ENCODE measurements at places on chromosomes 1 and 21. TPM values are rescaled to one million over a fixed set of nuclear protein-coding genes. Genes with fewer than 3 reads are reported as not detected.
A peak's percentile ranks its signal among the peaks of the same experiment; 100 is the strongest.

DNA sequence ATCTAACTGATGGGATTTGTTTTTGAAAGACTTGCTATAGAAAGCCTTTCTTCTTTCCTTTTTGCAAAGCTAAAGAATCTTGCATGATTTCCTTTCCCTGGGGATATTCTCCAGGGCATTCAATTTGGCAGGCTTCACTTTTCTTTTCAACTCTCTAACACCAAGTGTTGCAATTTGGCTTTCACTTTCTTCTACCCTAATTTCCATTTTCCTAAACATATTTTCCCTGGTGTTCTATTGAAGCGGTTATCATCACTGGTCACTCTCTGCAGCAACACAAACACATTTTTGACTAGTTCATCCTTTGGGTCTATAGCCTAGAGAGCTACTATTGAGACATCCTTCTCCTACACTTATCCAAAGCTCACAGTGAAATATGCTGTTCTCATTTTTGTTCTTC lies 424.5 kb downstream of the NEGR1 start:
- no peak for DNase-seq
- no peaks in the 10 kb centered on the region for H3K27me3 ChIP-seq
- H3K4me3 ChIP-seq = no peak overlapping the region
- no peaks in the 10 kb centered on the region for H3K36me3 ChIP-seq
- H3K27ac ChIP-seq = no peak overlapping the region

DNA sequence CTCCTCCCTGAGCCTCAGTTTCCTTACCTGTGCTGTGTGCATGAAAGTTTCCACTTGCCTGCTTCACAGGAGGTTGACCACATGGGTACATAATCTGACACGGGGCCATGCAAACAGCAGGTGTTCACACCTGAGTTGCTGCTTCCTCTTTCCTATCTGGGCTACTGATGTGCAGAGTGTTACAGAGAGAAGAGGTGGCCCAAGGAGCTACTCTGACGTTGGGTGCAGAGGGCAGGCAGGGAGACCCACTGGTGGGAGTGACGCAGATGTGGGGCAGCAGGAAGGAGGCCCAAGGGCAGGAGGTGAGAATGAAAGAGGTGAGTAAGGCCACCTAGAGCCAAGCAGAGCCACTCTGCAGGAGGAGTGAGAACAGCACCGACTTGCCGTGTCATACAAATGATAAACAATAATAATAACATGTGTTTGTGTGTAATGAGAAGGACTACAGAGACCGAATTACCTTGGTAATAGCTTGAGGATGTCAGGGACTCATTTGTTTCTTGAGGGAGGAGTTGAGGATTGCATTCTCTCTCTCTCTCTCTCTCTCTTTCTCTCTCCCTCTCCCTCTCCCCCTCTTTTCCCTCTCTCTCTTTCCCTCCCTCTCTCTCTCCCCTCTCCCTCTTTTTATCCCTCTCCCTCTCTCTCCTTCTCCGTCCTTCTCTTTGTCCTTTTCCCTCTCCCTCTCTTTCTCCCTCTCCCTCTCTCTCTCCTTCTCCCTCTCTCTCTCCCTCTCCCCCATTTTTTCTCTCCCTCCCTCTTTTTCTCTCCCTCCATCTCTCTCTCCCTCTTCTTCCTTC lies 87.4 kb upstream of the IGSF21 start:
- H3K4me1 ChIP-seq = no peaks in the 10 kb centered on the region
- H3K27me3 ChIP-seq = no peaks in the 10 kb centered on the region
- no peak overlapping the region for H3K4me3 ChIP-seq
- no peaks in the 10 kb centered on the region for H3K36me3 ChIP-seq
- DNase-seq = no peak

GRCh38 chr1:201495551-201496295 lies 11.2 kb downstream of the CSRP1 start:
- peaks cover 32% of the 10 kb centered on the region for H3K36me3 ChIP-seq
- H3K4me3 ChIP-seq = peak overlapping the region; percentile 5
- H3K27me3 ChIP-seq = no peaks in the 10 kb centered on the region
- peak; percentile 65 for DNase-seq
- H3K27ac ChIP-seq = peak overlapping the region; percentile 88

- no peak for DNase-seq
- H3K27me3 ChIP-seq = no peaks in the 10 kb centered on the region
- H3K36me3 ChIP-seq = no peaks in the 10 kb centered on the region
- no peak overlapping the region for H3K27ac ChIP-seq
- no peak overlapping the region for H3K4me3 ChIP-seq
Observed at GRCh38 chr1:222275729-222276465, 272.0 kb downstream of the HHIPL2 start.

GRCh38 chr1:41391834-41392527 lies 30.7 kb downstream of the FOXO6 start:
- no peak for DNase-seq
- no peak overlapping the region for H3K4me3 ChIP-seq
- no peak overlapping the region for H3K27ac ChIP-seq
- H3K36me3 ChIP-seq = no peaks in the 10 kb centered on the region
- H3K4me1 ChIP-seq = peaks cover 25% of the 10 kb centered on the region

GRCh38 chr1:45348020-45348419 lies 7.8 kb upstream of the MUTYH start:
- H3K36me3 ChIP-seq = peaks cover 29% of the 10 kb centered on the region
- H3K27me3 ChIP-seq = no peaks in the 10 kb centered on the region
- H3K27ac ChIP-seq = peak overlapping the region; percentile 21
- no peak for DNase-seq

- no peaks in the 10 kb centered on the region for H3K36me3 ChIP-seq
- peak; percentile 38 for DNase-seq
- H3K27me3 ChIP-seq = no peaks in the 10 kb centered on the region
- no peak overlapping the region for H3K4me3 ChIP-seq
- no peaks in the 10 kb centered on the region for H3K4me1 ChIP-seq
Observed at GRCh38 chr1:3174487-3175247, 105.7 kb downstream of the PRDM16 start.

- no peak for DNase-seq
- H3K27me3 ChIP-seq = no peaks in the 10 kb centered on the region
- H3K4me3 ChIP-seq = no peak overlapping the region
- no peak overlapping the region for H3K27ac ChIP-seq
Observed at GRCh38 chr1:54384918-54385726, 21.1 kb downstream of the SSBP3 start.

DNA sequence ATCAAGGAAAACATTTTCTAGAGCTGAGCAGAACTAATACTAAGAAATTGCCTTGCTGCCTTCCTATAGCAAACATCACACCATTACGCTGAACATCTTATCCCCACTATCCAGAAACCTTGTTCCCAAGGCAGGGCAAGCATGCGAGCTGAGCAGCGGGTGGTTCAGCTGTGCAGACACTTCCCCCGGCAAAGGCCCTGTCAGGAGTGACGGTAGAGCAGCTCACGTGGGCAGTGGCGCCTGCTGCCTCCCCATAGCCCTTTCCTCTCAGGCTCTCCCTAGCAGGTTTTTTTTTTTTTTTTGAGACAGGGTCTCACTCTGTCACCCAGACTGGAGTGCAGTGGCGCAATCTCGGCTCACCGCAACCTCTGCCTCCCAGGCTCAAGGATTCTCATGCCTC lies 13.7 kb upstream of the ANGPTL7 start:
- peak overlapping the region; percentile 9 for H3K27ac ChIP-seq
- H3K4me1 ChIP-seq = peaks cover 20% of the 10 kb centered on the region
- DNase-seq = no peak
- H3K36me3 ChIP-seq = no peaks in the 10 kb centered on the region

- H3K4me3 ChIP-seq = no peak overlapping the region
- no peaks in the 10 kb centered on the region for H3K36me3 ChIP-seq
- no peaks in the 10 kb centered on the region for H3K4me1 ChIP-seq
- H3K27ac ChIP-seq = no peak overlapping the region
- no peak for DNase-seq
Observed at GRCh38 chr21:36684957-36685714, 13.8 kb upstream of the SIM2 start.

DNA sequence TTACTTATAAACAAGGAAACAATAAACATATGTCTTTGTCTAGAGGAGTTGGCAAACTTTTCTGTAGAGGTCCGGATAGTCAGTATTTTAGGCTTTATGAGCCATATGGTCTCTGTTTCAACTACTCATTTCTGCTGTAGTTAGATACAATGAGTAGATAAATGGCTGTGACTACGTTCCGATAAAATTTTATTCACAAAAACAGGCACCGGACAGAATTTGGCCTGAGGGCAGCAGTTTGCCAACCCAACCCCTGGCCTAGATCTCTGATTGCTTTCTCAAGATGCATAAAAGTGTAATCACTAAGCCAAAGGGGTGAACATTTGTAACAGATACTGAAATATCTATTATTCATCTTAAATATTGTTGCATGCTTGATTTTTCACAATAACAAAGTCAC lies 123.1 kb upstream of the ESRRG start:
- no peaks in the 10 kb centered on the region for H3K36me3 ChIP-seq
- no peak for DNase-seq
- H3K4me1 ChIP-seq = no peaks in the 10 kb centered on the region
- no peak overlapping the region for H3K27ac ChIP-seq

DNA sequence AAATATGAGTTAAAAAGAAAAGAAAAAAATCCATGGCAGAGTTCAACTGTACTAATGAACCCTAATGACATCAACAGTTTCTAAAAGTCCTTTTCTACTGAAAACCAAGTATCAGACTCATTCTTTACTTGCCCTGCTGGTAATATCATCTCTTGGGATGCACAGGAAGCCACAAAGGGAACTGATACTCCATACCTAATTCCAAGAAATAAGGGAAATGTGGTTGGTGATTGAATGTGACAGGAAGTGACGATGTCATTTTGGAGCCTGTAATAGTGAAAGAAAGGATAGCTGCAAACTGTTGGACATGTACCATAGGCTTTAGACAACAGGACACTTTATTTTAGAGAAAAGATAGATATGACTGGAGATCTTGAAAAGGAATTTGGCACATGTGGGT lies 98.7 kb upstream of the VAV3 start:
- H3K27ac ChIP-seq = no peak overlapping the region
- no peak overlapping the region for H3K4me3 ChIP-seq
- H3K27me3 ChIP-seq = no peaks in the 10 kb centered on the region
- DNase-seq = no peak
- H3K36me3 ChIP-seq = no peaks in the 10 kb centered on the region
- no peaks in the 10 kb centered on the region for H3K4me1 ChIP-seq

- no peak overlapping the region for H3K27ac ChIP-seq
- H3K4me1 ChIP-seq = no peaks in the 10 kb centered on the region
- H3K4me3 ChIP-seq = no peak overlapping the region
- no peaks in the 10 kb centered on the region for H3K36me3 ChIP-seq
Observed at GRCh38 chr1:18175530-18176377, 68.2 kb downstream of the IGSF21 start.

DNA sequence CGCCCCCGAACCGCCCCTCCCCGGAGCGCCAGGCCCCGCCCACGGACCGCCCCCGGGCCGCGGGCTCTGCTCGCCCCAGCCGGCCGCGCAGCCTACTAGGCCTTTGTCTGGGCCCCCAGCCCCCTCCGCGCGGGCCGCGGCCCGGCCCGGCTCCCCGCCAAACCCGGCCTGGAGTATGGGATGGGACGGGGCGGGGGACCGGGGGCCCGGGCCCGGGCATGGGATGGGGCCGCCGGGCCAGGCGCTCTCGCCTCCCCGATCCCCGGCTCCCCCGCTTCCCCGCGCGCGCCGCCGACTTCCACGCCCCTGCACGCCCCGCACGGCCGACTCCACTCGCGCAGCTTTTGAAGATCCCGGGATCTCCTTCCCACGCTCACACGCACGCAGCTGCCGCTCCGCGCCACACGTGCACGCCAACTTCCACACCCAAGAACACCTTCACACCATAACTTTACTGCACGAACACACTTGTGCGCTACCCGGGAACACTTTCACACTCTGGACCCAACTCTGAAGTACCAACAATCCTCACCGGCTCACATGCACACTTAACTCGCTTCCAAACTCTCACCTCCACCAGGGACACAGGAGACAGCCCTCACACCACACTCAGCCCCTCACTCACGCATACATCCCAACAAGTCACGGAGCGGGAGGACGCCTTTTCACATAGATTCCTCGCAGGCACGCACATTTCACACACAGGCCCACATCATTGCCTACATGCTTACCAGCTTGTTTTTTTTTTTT lies 437 bp upstream of the HSPG2 start:
- H3K27me3 ChIP-seq = no peaks in the 10 kb centered on the region
- peaks cover 73% of the 10 kb centered on the region for H3K4me1 ChIP-seq
- H3K27ac ChIP-seq = peak overlapping the region; percentile 80
- peak overlapping the region; percentile 38 for H3K4me3 ChIP-seq

DNA sequence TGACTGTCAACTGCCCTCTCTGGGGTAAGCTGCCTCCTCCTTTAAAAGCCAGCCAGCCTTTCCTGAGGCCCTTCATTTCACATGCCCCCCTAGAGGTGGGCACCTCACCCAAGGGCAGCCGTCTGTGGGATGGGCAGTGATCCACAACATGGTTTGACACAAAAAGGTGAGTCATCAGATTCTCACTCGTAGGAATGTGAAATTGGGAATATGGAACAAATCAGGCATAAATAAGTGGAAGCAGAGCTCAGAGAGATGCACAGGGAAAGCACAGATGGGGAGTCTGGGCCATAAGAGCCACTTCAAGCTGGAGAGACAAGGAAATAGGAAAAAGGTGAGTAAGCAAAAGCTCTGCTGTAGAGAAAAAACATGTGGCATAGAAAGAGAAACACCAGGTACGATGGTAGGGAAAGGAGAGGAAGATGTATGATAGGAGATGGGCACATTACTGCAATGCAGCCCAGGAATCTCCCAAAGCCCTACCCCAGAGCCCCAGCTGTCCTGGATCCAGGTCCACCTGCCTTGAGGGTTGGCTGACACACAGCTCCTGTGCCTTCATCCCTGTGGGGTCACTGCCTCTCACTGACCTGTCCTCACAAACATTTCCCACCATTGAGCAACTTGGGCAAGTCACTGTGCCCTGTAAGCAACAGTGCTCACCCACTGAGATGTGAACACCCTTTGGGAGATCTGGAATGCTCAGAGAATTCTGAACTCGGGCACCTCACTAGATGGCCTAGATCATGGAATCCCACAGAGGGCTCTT lies 86.6 kb downstream of the ASTN1 start:
- H3K4me3 ChIP-seq = no peak overlapping the region
- no peaks in the 10 kb centered on the region for H3K36me3 ChIP-seq
- H3K27ac ChIP-seq = no peak overlapping the region
- H3K27me3 ChIP-seq = no peaks in the 10 kb centered on the region

GRCh38 chr1:36089393-36090121 lies 865 bp downstream of the ADPRS start:
- peaks cover 17% of the 10 kb centered on the region for H3K27me3 ChIP-seq
- H3K4me3 ChIP-seq = peak overlapping the region; percentile 91
- no peak for DNase-seq
- H3K27ac ChIP-seq = peak overlapping the region; percentile 91

GRCh38 chr1:21264898-21265297 lies 25.4 kb downstream of the ECE1 start:
- H3K4me3 ChIP-seq = no peak overlapping the region
- H3K27me3 ChIP-seq = no peaks in the 10 kb centered on the region
- no peaks in the 10 kb centered on the region for H3K4me1 ChIP-seq
- H3K36me3 ChIP-seq = peaks cover 5% of the 10 kb centered on the region
- no peak for DNase-seq

- no peak for DNase-seq
- no peak overlapping the region for H3K27ac ChIP-seq
- no peaks in the 10 kb centered on the region for H3K36me3 ChIP-seq
- no peak overlapping the region for H3K4me3 ChIP-seq
- H3K27me3 ChIP-seq = peaks cover 18% of the 10 kb centered on the region
Observed at GRCh38 chr1:205325334-205325884, 3.9 kb upstream of the NUAK2 start.

Gene RIPPLY3
- not detected for total RNA-seq

Gene CNR2
- not detected for total RNA-seq

Gene AIRE
- not detected for total RNA-seq

Gene WDR64
- not detected for total RNA-seq

Gene FYB2
- total RNA-seq = not detected

Gene CFHR5
- total RNA-seq = not detected

Gene UBQLN4
- 19.5 TPM for total RNA-seq

Gene AKT3
- 58.8 TPM for total RNA-seq

Data from tibial nerve (tissue), 4 donors.